Pulmonary artery endothelial cell (primary cell): ENCODE measurements at places on chromosomes 16 and 17.

DNA sequence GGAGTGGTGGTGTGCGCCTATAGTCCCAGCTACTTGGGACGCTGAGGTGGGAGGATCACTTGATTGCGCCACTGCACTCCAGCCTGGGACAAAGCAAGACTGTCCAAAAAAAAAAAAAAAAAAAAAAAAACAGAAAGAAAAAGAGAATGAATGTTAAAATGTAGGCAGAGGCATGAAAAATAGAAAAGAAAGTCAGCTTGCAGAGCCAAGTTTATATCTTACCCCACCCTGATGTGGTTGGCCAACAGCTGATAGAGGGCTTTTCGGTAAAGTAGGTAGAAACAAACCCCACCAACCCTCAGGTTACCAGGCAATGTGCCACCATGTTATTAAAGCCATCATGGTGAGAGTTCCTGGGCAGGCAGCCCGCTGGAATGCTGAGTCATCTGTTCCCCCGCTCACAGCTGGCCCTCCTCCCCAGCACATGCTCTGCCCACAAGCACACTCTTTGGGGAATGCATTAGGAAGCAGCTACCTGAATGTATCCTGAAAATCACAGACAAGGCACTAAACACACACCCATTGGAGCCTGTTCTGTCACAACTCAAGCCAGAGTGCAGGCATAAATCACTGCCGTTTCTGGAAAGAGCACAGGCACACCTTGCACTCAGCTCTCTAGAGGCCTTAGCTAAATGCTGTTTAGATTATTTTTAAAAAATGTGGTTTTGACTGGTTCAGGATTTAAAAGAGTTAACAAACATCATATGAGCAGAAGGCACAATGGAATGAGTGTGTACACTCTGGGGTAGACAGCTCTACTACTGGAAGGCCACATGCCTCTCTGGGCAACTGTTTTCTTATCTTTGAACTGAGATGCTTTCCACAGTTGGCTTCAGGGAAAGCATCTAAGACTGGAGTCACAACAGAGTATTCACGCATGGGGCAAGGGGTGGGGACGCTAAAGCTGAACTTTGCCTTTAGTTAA is 128.5 kb downstream of the PARN start:
- DNase-seq: peak; percentile 47

- DNase-seq: no peak
Measured at GRCh38 chr17:80755650-80756405, 211.2 kb downstream of the RPTOR start.

GRCh38 chr16:58196898-58197313 is 1.0 kb downstream of the CSNK2A2 start:
- DNase-seq: no peak

- DNase-seq: no peak
Measured at GRCh38 chr17:40310882-40311391, 2.0 kb downstream of the RARA start.

DNA sequence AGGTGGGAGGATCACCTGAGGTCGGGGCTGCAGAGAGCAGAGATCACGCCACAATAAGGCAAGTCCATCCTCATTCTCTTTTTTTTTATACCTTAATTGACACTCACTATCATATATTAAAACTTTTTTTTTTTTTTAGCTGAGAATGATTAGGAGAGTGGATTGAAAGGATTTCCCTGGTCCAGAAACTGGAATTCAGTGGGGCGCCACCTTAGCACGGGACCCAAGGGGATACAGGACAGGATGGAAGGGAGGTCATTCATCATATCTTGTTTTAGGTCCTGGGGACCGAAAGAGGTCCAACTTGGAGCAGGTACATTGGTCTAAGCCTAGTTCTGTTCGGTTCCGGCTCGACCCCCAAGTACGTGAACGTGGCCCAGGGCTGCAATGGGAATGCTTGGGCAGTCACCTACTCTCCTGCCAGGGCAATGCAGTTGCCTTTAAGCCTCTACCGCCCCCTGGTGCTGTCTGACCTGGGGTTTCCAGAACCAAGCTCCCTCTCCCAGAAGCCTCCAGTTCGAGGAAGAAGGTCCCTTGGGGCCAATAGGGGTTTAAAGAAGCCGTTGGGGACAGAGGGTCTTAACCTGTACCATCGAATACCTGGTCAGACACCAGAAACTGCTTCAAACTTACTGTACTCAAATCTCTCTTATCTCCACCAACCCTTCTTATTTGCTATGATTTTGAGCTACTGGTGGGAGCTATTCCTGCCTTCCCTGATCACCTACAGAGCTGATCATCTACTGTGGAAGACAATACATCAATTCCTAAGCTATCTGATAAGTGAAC is 19.9 kb upstream of the GPATCH8 start:
- no peak for DNase-seq

DNA sequence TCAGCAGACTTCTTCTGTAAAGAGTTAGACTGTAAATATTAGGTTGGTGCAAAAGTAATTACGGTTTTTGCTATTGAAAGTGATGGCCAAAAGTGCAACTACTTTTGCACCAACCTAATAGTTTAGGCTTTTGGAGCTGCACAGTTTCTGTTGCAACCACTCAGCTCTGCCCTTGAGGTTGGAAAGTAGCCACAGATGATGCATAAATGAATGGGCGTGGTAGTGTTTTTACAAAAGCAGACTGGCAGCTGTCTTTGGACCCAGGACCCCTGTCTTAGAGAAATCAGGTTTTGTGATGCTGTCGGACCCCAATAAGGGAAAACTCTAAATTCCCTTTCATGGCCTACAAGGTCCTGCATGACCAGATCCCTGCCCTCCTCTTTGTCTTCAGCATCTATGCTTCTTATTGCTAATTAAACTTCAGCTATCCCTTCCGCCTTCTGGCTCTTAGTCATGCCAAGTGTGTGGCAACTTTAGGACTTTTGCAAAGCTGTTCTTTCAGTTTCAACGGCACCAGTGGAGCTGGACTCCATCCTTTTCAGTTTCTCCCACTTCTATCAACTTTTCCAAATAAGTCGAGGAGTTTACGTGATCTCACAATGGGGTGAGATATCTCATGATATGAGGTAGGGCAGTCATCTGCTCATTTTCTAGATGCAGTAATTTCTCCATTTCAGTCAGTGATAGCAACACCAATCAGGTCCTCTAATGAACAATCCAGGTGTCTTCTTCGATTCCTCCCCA is 232.3 kb downstream of the XYLT1 start:
- no peak for DNase-seq

- no peak for DNase-seq
Measured at GRCh38 chr16:23907903-23908302, 72.1 kb downstream of the PRKCB start.

DNA sequence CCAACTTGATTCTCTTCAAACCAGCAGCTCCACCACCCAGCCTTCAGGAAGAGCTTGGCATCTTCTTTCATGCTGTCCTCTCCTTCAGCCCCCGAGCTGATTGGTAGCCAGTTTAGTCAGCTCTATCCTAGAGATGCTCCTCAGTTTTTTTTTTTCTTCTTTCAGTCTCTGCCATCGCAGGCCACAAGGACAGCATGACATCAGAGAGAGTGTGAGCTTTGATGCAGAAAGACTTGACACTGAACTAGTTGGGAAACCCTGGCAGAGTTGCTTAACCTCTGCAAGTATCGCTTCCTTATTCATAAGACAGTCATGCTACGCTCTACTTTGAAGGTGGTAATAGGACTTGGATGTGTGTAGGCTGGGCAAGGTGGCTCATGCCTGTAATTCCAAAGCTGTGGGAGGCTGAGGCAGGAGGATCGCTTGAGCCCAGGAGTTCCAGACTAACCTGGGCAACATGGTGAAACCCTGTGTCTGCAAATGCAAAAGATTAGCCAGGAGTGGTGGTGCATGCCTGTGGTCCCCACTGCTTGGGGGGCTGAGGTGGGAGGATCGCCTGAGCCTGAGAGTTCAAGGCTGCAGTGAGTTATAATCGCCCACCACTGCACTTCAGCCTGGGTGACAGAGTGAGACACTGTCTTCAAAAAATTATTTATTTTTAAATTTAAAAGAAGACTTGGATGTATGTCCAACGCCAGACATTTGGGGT is 2.6 kb downstream of the CD300LB start:
- DNase-seq: no peak

- no peak for DNase-seq
Measured at GRCh38 chr17:32722733-32723132, 154.2 kb downstream of the MYO1D start.

- no peak for DNase-seq
Measured at GRCh38 chr16:920051-920681, 50.6 kb downstream of the LMF1 start.

DNA sequence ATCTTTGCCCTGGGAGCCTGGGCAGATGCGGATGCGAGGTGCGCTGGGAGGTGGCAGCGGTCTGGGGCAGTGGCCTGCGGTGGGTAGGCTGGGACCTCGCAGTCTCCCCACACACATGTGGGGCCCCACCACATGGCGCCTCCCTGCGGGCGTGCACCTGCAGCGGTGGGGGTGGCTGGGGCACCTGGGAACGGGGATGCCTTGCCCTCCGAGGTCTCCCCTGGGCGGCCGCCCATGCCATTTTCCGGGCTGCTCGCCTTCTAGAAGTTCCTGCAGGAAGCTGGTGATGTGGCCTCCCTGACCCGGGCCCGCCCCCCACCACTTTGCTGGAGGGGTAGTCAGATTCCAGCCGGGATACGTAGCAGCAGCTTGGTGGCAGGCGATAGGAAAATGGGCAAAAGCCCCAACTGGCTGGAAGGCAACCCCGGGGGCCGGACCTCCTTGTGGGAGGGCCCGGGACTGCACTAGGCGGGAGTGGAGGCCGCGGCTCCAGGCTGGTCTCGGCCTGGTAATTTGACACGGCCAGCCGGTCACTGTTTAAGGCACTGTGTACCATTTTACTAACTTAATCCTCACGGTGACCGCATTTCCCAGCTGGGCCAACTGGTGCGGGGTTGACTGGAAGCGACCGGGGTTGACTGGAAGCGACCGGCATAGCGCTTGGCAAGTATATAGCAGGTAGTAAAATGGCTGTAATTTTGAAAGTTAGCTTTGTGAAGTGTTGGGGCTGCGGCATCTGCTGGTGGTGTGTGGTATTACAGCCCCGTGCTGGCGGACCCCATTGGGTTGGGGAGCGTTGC is 38.5 kb downstream of the IGF2BP1 start:
- peak; percentile 15 for DNase-seq

DNA sequence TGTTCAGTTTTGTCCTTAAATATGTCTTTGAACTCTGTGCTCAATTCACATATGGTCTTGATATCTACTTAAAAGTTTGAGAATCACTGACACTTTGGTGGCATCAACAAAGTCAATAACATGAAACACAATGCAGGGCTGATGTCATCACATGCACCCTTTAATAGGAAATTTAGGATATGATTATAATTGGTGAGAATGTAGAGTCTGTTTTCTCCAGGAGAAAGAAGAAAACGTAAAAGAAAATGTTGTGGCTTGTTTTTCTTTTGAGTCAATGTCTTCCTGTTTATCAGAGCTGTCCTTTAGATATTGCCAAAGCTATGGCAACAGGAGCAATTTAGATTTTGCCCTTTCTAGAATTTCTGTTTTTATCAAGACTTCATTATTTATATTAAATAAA is 396.9 kb downstream of the CDH13 start:
- DNase-seq: peak; percentile 10

DNA sequence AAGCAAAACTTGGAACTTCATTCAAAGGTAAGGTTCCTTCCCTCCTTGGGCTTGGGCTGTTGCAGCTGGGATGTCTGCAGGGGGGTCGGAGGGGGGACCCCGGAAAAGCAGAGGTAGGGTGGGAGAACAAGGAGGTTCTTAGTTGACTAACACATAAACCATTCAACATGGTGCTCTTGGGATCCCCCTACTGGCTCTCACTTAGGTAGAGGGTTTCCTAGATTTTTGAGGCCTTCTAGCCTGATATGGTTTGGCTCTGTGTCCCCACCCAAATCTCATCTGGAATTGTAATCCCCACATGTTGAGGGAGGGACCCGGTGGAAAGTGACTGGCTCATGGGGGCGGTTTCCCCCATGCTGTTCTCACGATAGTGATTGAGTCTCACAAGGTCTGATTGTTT is 93.9 kb downstream of the RGS9 start:
- DNase-seq: no peak

GRCh38 chr17:17933775-17934174 is 38.4 kb downstream of the TOM1L2 start:
- DNase-seq: no peak

DNA sequence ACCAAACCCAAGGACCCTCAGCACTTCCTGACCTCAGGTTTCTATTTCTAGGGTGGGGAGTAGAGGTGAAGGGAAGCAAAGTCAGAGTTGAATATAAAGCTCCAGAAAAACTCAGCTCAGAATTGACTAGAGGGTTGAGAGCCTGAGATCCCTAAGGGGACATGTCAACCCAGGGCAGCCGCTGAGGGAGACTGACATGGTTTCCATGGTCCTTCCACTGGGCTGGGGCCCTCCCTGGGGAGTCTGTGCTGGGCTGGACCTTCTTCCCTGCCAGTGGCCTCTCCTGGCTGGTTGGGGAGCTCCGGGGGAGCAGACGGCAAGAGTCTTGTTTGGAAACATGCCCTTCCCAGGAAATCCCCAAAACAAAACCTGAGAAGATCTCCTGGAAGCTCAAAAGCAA is 121.3 kb downstream of the METRNL start:
- DNase-seq: no peak

- DNase-seq: no peak
Measured at GRCh38 chr16:83136924-83137323, 510.2 kb downstream of the CDH13 start.

- no peak for DNase-seq
Measured at GRCh38 chr16:56340864-56341365, 84.4 kb downstream of the AMFR start.

GRCh38 chr17:42623732-42624596 is 14.5 kb downstream of the TUBG1 start:
- peak; percentile 11 for DNase-seq

- no peak for DNase-seq
Measured at GRCh38 chr16:24685539-24686432, 43.7 kb upstream of the TNRC6A start.

DNA sequence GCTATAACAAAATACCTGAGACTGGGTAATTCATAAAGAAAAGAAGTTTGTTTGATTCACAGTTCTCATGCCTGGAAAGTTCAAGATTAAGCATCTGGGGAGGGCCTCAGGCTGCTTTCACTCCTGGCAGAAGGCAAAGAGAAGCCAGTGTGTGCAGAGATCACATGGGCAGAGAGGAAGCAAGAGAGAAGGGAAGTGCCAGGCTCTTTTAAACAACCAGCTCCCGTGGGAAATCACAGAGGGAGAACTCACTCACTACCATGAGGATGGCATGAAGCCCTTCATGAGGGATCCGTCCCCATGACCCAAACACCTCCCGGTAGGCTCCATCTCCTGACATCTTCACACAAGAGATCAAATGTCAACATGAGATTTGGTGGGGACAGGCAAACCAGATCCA is 501.6 kb downstream of the MAF start:
- DNase-seq: no peak

- no peak for DNase-seq
Measured at GRCh38 chr17:35726127-35726952, 5.1 kb upstream of the RASL10B start.
